ENCODE measurements at places on chromosomes 4 and X.

DNA sequence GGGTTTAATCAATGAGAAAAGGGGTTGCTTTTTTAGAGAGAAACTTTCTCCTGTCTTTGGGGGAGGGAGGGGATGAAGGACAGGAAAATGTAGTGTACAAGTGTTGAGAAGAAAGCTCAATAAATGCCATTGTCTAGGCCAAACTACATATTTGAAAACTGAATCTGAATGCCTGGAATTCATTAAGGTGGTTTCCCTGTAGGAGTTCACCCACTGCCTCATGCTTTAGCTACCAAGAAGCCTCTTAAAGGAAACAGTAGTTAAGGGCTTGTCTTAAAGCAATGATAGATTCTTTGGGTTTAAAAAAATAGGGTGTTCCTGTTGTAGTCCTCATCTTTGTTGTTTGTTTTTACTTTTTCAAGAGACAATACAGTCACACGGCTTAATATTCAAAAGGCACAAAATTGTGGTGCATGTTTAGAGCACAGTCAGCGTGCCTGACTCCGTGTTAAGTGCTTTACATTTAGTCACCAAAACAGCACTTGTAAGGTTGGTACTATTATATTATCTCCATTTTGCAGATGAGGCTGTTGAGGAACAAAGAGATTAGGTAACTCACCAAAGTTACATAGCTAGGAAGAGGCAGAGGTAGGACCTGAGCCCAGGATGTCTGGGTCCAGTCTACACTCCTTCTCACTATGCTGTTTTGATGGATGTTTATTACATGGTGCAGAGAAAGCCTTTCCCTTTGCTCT, 46.0 kb downstream of the FNIP2 start:
- DNase-seq = no peak

DNA sequence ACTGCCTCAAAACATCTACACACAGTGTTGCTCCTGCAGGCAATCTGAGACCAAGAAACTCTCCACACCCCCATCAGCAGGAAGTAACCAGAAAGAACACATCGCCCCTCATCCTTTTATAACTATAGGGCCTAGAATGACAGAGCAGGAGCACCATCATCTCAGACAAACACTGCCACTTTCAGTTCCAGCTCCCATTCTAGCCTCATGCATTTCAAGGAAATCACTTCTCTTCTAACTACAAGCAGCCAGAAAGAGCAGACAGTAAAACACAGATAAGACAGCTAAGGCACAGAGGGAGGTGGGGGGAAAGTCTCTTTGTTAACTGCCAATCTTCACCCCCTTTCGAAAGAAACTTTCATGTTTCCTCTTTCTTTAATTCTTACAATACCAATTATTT, 102.6 kb upstream of the TENT5D start:
- no peak for DNase-seq

DNA sequence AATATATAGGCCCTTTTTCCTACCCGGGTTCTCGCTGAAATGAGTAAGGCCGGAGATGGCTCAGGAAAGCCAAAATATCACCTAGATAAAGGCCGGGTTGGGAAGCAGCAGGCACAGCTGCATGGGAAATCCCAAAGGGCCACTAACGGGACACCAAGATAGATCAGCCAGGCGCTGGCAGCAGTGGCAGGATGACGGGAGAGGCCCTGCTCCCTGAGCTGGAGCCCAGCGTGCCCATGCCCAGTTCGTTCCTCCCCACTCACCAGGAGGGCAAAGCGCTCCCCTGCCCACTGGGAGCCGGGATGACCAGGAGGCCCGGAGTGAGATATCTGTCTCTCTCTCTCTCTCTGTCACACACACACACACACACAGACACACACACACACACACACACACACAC, 109.8 kb downstream of the DCTD start:
- peak; percentile 45 for DNase-seq

DNA sequence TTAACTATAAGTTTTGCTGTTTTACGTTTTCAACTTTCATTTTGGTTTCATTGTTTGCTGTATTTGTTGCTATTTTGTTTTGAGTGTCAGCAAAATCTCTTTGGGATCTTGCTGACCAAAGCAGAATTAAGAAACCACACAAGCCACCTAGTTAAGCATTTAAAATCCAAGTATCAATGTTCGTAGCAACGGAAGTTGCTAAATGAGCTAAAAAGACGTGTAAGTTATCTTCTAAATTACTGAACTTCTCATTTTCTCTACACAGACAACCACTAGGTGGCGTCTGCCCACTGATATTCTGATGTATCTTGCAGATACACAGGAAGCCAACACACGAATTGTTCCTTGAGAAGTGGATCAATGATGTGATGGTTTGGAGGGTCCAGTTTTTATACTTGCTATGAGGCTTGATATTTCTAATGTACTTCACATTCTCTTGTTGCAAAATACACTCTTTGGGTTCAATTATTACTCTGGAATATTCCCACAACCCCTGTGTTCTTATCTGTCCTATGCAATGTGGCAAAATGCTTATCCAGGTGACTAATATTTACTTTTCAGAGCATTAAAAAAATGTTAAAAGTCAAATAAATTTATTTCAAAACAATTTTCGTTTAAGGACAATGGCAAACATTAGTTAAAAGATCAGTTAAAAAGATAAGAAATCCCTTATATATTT, 250.5 kb downstream of the TECRL start:
- no peak for DNase-seq

DNA sequence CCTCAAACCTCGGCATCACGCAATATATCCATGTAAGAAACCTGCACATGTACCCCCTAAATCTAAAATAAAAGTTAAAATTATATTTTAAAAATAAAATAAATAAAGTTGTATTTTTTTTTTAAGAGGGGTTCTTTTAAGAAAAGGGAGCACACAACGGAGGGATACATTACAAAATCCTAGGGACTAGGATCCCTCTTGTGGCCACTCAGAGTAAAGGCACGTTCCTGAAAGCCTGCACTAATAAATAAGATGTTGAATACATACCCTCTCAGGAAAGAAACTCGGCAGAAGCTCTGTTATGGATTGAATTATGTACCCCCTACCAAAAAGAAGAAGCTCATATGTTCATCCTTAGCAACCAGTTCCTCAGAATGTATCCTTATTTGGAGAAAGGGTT, 50.9 kb upstream of the PRDX4 start:
- no peak for DNase-seq

Measured in RWPE2 (cell line).